ENCODE measurements at places on chromosomes 16 and 17.

- DNase-seq = no peak
Observed at GRCh38 chr17:31541559-31541958, 150.1 kb downstream of the RAB11FIP4 start.

GRCh38 chr16:82699260-82699659 is 72.5 kb downstream of the CDH13 start:
- DNase-seq = no peak

- no peak for DNase-seq
Observed at GRCh38 chr17:28610376-28610775, 3.6 kb downstream of the RSKR start.

- DNase-seq = no peak
Observed at GRCh38 chr17:34131386-34131785, 123.7 kb upstream of the CCL2 start.

GRCh38 chr16:88697831-88698615 is 8.2 kb downstream of the RNF166 start:
- no peak for DNase-seq

DNA sequence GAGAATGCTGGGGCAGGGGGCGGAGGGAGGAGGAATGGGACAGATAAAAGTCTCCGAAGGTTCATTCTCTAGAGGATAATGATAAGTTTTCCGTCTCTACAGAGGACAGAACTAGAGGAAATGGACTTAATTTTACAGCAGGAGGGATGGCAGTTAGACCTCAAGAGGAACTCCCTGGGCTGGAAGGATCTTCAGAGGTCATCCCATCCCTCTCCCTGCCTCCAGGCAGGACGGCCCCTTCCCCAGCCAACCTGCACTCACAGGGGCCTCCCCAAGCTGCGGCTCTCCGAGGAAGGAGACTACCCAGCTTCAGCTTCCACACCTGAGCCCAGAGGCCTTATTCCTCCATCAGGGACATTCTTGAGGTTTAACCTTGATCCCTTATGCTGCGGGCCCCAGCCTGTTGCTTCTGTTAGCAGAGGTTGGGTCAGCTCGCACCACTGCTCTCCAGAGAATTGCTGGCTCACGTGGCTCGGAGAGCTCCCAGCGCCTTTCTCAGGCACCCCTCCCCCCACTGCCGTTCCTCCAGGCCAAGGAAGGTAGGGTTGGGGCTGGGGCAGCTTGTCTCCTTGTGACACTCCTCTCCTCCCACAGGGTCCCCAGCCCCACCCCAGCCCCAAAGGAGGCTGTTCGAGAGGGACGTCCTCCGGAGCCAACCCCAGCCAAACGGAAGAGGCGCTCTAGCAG is 8.5 kb downstream of the ELOB start:
- DNase-seq = no peak

- DNase-seq = no peak
Observed at GRCh38 chr17:61997664-61998063, 67.4 kb downstream of the MED13 start.

DNA sequence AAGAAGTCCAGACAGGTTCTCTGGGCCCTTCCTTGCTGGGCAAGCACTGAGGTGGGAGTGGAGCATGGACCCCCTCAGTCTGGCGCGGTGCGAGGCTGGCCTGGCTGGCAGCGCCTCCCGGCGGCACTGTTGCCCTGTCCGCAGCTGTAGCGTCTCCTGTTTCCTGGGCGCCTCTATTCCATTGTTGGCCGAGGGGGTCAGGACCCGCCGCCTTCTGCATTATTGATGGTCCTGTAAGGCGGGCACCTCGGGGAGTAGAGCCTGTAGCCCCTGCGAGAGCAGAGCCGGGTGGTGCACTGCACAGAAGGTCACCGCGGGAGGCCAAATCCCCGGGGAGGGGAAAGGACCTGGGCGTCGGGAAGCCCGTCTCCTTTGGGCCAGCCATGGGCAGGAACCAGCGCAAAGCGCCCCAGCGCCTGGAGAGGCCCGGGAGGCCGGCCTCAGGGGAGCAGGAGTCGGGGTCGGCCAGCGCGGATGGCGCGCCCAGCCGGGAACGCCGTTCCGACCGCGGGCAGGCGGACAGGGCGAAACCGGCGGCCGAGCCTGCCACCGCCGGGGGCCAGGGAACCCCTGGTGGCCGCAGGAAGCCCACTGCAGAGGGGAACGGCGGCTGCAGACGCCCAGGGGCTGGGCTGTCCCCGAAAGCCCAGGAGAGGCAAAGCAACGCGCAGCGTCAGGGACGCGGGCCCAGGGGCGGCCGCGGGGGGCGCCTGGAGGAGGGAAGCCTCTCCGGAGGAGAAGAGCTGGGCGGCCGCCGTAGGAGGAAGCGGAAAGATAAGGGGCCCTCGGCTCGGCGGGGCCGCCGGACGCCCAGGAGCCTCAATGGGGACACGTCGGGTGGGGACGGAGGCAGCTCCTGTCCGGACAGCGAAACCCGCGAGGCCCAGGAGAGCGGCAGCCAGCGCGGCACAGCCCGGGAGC is at the start of gene MYO15B:
Gene MYO15B, plus strand, starts transcription at position 126 of the 921 bp plus-strand sequence. Its CDS starts 258 bp downstream, at position 384.
- DNase-seq = no peak

DNA sequence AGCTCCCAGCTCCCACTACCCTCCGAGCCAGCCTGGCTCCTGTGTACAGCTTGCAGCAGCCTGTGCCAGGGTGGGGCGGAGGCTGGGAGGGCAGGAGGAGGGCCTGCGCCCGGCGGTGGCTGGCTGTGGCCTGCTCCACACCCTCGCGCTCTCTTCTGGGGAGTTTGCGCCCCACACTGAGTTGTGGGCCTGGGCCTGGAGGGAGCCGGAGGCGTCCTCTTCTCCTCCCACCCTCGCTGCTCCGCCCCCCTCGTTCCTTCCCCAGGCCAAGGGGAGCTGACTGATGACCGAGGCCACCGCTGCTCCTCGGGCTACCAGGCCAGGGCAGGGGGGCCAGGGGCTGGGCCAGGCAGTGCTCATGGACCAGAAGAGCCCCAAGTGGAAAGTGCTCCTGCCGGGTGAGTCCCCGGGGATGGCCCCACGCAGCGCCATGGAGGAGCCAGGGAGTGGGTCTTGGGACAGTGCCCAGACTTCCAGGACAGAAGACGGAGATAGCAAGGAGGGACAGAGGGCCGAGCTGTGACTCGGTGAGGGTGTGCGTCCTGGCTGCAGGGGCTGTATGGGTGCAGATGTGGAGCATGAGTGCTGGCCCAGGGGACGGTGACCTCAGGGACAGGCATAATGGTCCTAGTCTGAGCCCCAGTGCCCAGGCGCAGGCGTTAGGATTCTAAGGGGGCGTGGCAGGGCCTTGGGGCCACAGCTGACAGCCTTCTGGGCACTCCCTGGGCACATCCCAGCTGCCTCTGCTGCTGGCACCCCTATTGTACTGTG is 242.1 kb upstream of the GSE1 start:
- no peak for DNase-seq

DNA sequence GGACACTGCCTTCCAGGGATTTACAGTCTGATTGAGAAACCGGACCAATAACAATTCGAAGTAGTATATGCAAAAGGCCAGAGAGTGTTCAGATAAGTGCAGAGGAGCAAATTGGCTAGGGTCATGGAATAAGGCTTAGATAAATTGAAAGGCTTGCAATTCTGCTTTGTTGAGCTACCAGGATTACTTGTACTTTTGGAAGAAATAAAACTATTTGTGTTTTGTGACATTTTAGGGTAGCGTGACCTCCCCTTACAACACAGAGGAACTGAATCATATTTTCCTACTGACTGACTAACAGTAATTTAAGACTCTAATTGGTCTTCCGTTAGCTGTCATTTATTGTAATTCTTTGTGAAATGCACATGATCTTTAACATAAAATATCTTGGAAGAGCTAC is 104.7 kb downstream of the PITPNC1 start:
- no peak for DNase-seq

GRCh38 chr16:54093281-54093680 is 193.3 kb downstream of the IRX3 start:
- no peak for DNase-seq

DNA sequence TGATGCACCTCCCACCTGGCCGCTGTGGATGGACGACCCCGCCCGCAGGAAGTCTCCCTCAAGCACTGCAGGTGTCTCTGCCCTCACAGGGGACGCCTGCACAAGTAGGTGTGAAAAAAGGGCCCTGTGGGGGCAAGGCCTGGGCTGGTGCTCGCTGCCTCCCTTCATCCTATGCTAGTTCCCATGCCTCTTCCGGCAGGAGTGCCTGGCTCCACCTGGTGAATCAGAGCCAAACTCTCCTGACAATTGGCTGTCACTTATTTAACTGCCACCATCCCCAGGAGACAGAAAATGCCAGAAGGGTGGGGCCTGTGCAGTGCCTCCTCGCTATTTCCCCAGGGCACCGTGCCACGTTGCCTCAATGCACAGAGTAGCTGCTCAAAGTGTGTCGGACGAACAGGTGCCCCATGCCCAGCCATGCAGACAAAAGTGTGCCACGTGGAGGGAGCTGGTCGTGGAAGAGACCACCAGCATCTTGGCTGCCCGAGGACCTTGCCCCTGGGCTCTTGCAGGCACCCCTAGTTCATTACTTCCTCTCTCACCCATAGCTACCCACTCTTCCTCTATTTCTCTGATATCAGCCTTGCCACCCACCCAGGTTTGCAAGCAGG is 170.7 kb downstream of the SEC14L1 start:
- no peak for DNase-seq

DNA sequence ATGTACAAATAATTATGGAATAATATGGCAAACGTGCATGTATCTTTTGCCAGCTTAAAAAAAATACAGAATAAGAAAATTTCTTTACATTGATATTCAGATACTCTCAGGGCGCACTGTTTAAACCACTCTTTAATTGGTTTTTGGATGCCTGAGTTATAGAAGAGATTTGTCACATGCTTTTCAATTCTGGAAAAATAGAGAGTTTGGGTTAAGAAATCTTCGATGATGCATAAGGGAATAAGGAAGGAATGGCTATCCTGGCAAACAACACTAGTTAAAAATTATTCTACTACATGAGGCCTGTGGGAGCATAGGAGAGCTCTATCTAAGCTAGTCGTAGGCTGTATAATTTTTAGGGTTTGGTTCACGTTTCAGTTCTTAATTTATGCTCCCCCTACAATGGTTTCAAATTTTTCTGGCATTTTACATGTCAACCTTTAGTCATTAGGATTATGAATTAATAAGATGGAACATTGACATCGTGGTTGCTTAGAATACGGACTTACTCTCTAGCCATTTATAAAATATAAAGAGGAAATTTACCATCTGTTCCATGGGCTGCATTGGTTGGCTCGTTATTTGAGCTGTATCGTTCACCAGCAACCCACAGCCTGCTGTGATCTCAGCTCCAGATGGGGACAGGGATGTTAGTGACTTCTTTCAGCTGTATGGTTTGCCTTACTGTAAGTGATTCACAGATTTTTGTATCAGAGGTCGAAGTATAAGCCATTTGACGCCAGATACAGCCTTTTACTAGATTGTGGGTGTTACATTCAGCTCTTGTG is 15.9 kb downstream of the NARF start:
- no peak for DNase-seq

DNA sequence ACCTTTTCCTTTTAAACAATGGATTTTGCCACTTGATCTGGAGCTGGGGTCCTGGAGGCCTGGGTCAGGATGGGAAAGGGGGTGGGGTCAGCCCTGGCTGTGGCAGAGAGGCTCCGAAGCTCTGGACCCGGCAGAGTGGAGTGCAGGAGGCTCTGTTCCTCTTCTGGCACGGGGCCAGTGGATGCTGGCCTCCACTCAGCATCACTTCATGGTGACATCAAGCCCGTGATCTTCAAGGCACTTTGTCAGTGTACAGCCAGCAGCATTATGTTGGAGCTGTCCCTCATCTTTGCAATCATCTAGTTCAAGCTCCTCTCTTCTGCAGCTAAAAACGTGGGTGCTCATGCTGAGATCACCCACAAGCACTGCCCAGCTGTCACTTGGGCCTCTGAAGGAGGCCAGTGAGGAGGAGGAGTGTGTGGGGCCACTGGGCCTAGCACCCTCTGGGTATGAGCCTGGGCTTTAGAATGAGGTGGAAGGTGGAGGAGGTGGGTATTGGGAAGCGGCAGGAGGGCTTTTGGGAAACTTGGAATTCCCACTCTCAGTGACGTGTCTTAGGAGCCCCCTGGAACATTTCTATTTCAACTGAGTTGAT is 45.9 kb upstream of the MGAT5B start:
- no peak for DNase-seq

DNA sequence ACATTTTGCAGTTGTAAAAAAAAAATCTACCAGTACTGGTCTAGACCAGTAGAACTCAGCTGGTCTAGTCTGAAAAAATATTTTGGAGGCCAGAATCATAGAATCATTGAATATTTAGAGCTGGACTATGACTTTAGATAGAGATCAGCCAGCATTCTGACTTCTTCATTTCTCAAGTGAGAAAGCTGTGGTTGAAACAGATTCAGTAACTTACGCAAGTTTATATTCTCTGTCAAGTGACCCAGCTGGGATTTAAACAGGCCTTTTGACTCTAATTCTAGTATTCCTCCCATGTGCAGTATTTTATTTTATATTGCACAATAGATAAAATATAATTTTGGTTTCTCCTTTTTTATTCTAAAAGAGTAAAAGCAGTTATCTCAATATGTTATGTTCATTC is 4.9 kb downstream of the TNRC6A start:
- no peak for DNase-seq

DNA sequence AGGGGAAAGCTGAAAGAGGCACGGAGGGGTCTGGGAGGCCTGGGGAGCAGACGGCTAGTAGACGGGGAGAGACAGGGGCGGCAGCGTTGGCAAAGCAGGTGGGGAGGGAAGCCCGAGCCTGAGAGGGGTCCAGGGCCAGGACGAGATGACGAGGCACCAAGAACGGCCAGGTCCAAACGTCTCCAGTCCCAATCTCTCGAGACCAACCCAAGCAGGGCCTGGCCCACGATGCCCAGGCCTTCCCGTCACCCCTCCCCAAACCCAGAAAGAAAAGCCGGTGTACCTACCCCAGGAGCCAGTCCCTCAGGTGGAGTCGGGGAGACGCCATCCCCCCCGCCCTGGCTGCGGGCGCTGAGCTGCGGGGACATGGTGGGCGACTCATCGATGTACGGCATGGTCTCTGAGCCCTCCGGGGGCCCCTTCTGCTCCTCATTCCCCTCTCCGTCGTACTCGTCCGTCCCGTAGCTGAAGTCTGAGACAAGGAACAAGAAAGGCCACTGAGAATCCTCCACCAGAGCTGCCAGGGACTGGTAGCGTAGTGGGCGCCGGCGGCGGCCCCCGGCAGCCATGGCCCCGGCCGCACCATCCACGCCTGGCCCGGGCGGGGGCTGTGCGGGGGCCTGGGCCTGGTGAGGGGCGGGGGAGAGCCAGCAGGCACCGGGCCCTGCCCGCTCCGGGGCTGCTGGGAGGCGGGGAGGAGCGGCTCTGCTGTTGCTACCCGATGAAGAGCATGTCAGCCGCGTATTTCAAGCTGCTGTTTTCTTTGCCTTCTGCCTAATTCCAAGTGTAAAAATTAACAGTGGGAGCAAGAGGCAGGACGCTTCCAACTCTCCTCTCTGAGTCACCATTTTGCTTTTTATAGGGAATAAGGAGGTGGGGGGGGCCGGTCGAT is 54.6 kb downstream of the ABR start:
- DNase-seq = peak; percentile 38

- no peak for DNase-seq
Observed at GRCh38 chr16:79437764-79438751, 162.5 kb downstream of the MAF start.

DNA sequence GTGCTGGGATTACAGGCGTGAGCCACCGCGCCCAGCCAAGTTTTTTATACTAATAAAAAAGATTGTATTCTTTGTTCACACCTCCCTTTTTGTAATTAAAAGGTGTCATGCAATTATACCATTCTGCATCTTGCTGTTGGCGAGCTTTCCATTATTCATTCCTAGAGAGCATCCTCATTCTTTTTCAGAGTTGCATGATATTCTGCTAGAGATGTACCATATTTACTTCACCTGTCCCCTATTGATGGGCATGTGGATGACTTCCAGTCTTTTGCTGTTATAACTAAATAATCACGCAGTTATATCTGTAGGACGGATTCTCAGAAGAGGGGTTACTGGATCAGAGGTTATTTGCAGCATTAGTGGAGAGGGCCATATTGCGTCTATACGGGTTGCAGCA is 17.0 kb downstream of the SGSM2 start:
- DNase-seq = no peak
